ENCODE measurements at places on chromosomes 12 and 14. TPM values are rescaled to one million over a fixed set of nuclear protein-coding genes. Genes with fewer than 3 reads are reported as not detected.

NRXN3 gene
- total RNA-seq: 1.1 TPM

SERPINA9 gene
- not detected for total RNA-seq

NKX2-1 gene
- not detected for total RNA-seq

ADAM21 gene
- total RNA-seq: 0.49 TPM

SENP1 gene
- 25.9 TPM for total RNA-seq

ADAMTS20 gene
- not detected for total RNA-seq

PRB2 gene
- total RNA-seq: not detected

SLC17A8 gene
- not detected for total RNA-seq

KIF26A gene
- not detected for total RNA-seq

PPP2R3C gene
- total RNA-seq: 20.6 TPM

NGB gene
- not detected for total RNA-seq

SOAT2 gene
- total RNA-seq: 0.22 TPM

SETD1B gene
- 2.7 TPM for total RNA-seq

DNA sequence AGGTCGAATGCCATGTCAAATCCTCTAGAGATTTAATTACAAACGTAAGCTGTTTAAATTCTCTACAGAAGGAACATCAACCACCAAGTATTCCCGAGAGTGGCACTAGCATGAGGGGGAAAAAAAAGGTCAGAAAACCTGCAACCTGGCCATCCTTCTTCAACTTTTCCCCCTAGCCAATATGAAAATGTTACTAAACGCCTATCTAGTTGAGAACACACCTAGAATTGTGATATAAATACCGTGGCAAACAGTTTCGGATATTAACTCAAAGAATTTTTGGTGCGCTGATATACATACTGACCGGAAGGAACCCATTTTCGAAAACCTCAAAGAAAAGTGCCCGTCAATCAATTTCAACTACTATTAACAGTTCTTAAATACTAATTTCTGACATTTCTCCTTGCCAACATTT is 1.8 kb downstream of the HNRNPC start:
- no peak for DNase-seq

DNA sequence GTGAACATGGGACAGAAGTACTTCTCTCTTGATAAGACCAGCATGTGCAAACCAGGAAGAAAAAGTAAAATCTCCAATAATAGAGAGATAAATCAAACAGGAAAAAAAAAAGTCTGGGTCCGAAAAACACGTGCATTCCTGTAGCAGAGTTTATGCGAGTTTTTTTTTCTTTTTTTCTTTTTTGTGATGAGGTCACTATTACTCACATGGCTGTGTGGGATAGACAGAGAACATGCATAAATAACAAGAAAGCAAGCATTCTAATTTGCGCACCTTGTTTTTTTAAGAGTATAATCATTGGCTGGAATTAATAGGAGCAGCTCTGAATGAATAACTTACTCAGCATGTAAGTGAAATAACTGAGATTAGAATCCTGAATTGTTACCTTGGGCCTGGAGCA is 91.9 kb upstream of the CPM start:
- DNase-seq: peak; percentile 71

DNA sequence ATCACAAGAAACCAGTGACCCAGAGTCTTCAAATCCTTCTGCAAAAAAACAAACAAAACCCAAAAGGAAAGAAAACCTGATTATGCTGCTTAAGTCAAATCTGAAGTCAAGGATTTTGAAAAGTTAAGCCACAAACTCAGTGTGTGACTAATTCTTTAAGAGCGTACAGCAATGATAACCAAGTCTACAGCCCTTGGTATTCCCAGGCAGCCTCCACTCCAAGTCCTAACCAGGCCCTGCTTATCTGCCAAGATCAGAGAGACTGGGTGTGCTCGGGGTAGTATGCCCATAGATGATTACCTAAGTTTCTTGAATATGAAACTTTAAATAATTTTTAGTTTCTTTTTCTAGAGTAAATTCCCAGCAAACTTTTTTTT is 13.1 kb downstream of the PGAM5 start:
- DNase-seq: no peak

GRCh38 chr12:33265033-33265731 is 174.4 kb downstream of the SYT10 start:
- no peak for DNase-seq

GRCh38 chr14:91834571-91834970 is 32.8 kb downstream of the TC2N start:
- DNase-seq: no peak

- peak; percentile 93 for DNase-seq
Measured at GRCh38 chr12:64010069-64010686, 165.7 kb downstream of the SRGAP1 start.

DNA sequence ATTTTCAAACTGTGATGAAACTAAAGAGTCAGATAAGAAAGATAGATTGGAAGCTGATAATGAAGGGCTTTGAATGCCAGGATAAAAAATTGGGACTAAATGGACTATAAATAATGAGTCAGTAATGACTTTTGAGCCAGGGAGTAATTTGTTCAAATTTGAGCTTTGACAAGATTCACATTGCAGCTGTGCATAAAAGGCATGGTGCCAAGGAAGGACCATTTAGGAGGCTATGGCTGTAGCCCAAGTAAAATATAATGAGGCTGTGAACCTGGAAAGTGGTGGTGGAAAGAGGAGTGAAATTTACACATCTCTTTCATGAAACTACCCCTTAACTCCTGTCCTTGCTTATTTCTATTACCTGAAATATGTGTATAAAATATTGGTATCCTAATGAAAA is 218.5 kb downstream of the SLC6A15 start:
- DNase-seq: no peak

DNA sequence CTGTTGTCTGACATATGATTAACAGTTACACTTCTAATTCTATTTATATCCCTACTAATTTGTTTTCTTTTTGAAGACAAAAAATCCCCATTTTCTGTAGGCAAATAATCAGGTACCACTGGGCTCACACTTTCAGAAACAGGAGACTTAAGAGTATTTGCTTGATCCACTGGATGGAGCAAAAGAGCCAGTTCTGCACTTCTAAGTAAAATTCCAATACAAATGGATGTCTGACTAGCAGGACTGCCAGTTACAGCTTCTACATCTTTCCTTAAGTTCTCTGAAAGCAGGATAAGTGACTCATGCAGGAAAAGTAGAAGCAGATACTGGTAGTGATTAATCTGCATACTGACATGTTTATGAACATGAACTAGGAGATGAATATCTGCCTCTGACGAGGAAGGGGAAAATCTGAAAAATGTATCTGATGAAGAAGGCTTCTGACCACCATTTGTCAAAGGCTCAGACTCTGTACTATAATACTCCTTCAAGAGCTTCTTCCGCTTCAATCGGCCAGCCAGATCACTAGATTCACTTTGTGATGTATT is 73.8 kb upstream of the ANKS1B start:
- DNase-seq: peak; percentile 88

DNA sequence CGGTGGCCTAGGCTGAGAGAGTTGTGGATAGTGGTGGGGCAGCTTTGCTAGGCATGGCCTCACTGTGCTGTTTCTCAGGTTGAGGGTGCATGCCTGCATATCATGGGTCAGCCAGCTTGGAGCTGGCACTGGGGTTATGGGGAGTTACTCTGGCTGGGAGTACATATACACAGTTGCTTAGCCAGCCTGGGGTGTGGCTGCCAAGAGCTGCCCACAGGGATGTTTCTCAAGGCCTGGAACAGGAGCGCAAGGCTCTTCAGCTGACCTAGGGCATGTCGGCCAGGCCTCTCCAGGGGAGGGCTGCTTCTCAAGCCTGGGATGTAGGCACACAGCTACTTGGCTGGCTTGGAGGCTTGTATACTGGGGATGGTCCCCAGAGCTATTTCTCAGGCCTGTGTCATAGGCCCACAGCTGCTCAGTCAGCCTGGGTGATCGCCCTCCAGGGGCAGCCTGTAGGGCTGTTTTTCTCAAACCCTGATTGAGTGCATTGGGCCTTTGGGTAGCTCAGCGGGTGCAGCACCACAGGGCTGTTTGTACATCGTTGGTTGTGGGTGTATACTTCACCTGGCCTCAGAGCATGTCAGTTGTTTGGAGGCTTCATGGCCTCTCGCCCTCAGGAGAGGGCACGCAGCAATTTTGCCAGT is 114.9 kb downstream of the METTL25 start:
- no peak for DNase-seq

DNA sequence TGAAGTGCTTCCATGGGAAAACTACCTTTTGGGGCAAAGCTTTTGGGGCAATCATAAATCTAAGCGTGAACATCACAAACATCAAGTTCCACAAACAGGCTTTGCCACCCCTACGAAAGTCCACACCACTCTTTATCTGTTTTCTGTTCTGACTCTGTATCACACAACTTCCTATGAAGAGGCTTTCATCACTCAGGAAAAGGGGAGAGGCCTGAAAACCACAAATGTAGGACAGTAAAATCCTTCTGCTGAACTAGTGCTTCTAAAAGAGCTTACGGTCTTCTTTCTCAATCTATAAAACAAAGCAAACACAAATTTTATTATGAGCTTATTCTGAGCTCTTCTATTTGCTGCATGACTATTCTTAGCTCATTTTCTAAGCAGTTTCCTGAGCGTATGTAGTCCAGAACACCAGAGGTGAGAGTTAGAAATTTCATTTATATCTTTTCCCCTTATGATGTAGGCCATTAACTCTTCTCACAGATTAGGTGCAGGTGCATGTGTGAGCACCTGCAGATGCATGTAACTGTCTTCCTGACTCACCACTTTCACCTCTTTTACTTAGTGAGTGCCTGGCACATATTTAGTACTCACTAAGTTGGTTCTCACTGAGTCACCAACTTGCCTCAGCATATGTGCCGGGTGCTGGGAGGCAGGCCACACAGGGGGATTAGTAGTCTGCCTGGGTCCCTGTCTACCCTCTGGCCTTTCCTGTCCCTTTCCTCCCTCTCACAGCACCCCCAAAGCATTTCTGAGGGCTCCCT is 32.9 kb upstream of the SYCP3 start:
- no peak for DNase-seq

DNA sequence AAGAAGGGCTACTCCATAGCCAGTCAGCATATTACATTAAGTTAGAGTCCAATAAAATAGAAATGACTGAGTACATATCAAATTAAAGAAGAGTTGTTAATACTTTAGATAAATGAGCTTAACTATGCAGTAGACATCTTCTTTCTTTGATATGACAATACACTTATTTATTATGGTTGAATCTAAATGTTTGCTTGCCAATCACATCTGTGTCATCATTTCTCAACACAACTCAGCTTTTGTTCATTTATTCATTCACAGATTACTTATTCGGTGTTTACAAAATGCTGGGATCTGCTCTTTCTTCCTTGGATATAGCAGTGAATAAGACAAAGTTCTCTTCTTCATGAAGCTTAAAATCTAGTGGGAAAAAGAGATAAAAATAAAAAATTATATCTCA is 614.6 kb upstream of the ATP2B1 start:
- no peak for DNase-seq

DNA sequence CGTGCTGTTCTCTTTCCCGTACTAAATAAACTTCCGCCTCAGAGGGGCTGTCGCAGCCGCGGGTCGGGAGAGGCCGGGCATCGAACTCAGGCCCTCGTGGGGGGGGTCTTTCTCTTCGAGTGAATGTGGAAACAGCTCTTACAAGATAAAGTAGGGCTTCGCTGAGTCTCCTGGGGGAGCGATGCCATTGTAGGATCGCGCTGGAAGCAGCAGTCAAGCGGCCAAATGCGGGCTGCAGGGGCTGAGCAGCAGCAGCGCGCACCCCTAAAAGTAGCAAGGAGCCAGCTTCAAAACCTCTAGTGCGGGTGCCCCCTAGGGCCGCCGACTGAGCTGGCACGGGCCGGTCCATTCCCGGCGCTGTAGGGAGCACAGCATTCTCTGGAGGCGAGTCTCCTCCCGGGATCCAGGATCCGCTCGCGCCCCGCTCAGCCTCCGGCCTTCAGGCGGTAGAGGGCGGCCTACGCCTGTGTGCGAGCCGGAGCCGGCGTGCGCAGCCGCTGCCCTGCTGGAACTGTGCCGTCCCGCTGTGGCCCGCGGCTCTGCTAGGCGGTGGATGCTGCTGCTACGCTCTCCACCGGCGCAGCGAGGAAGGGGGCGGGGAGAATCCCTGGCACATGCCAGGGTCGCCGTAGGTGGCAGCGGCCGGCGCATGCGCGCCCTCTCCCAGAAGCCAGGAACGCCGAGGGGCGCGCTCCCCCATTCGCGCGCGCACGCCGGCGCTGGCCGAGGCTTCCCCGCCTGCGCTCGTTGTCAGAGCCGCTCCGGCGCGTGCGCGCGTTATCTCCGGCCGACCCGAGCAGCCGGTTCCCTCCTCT is at the start of gene FUT8:
Gene FUT8, plus strand, starts transcription at position 699 of the 815 bp plus-strand sequence. CDS start 148,834 bp downstream, outside the sequence.
- peak; percentile 94 for DNase-seq

DNA sequence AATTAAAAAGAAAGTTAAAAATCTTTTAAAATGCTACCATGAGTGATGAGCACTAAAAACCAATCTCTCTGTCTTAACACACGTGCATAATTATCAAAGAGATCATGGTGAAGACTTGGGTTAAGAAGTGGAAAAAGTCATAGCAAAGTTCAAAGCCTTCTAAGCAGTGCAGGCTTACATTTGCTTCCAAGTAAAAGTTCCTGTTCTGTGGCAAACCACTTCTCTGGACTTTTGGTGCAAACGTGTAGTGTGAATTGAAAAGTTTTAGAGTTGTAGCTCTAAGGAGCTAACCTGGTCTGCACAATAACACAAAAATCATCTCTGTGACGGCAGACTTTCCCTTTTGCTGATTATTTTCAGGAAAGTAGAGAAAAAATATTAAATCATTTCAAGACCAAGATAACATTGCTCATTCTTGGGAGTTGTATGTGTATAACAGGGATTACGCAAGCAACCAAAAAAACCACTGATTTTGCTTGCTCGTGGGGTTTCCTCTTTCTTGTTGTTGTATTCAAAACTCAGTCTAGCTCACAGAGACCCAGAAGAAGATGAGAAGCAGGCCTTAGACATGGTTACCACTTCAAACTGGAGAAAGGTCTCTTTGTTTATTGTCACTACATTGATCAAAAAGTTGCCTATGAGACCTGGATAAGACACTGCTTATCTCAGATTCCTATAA is 2.3 kb upstream of the GLIPR1 start:
- no peak for DNase-seq

DNA sequence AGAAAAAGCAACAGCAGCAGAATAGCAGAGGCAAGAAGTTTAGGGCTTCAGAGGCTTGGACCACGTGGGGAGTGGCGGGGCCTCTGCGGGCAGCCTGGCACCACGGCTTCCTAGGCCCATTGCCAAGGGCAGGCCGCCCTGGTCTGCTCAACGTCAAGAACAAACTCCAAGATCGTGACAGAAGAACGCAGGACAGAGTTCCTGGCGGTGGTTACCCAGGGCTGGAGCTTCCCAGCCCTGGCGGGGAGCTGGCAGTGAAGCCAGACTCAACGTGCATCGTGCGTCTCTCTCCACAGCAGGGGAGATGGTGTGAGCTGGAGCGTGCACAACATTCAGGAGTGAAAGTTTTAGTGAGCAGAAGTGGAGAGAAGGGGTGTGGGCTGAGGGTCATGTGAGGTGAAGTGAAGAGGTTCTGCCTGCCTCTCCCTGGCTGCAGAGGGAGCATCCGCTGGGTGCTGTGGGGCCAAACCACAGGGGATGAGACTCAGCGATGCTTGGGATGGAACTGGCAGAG is 13.9 kb upstream of the CACNA2D4 start:
- DNase-seq: peak; percentile 69

DNA sequence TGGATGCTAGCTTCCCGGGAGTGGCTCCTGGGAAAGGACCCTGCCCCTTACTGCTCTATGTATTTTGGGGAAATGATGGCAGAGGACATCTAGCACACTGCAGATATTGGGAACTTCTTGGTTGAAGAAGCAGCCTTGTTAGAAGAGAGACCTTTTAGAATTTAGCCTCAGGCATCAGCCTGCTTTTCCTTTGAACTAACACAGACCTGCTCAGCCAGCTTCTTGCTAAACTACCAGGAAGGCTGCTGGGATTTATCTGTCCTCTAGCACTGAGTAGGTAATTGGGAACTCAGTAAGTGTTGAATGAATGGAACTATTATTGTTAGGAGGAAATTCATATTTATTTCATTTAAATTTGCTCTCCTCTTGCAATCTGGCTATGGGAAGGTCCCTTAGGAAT is 77.3 kb downstream of the DRAM1 start:
- DNase-seq: no peak

All from M059J (cell line).